RWPE2 (cell line): ENCODE measurements at places on chromosomes 6 and 20.

DNA sequence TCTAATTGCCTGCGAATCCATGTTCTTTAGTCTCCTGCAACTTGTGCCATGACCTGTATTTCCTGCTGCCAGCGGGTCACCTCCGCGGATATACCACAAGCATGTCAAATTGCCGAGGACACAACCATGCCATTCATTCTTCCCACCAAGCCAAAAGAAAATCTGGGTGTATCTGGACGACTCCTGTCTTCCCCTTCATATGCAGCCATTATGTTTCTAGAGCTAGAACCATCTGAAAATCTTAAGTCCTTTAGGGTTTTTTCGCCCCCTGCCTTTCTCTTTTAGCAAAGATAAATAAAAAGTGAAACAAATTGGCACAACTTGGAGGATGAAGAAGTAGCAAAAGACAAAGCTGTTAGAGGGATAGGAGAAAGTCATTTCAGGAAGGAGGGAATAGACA is 242.6 kb downstream of the ARID1B start:
- no peak for DNase-seq

GRCh38 chr6:3433005-3433404 is 23.8 kb downstream of the SLC22A23 start:
- no peak for DNase-seq

GRCh38 chr6:16337295-16337975 is 99.0 kb downstream of the GMPR start:
- DNase-seq, result no peak

GRCh38 chr6:108801366-108801765 is 46.9 kb upstream of the ARMC2 start:
- DNase-seq, result no peak

DNA sequence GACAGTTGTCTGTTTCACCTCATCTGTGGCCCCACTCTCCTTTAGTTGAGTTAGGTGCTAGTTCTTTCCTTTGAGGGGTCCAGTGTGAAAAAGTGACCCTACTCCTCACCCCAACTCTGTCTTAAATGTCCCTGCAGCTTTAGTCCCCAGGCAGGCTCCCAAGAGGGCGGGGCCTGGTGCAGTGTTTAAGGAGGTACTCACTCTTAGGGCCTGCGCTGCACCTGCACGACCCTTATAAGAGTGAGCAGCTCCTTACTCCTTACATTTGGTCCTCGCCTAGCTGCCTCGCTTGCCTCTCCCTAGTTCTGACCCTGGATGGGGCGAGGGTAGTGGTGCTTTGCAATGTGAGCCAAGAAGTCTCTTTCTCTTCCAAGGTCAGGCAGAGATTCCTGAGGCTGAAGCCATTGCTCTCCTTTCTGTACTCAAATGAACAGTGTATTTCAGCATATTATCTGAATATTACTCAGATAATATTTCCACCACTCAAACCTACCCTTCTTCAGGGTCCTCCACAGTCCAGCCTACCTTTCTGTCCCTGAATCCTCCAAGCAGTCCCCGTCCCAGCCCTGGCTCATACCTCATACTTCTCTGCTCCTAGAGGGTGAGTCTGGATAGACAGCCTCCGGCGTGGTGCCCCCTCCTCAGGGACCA is 11.9 kb upstream of the VEGFA start:
- no peak for DNase-seq

GRCh38 chr6:29847871-29848630 is 20.4 kb downstream of the HLA-G start:
- DNase-seq, result no peak

DNA sequence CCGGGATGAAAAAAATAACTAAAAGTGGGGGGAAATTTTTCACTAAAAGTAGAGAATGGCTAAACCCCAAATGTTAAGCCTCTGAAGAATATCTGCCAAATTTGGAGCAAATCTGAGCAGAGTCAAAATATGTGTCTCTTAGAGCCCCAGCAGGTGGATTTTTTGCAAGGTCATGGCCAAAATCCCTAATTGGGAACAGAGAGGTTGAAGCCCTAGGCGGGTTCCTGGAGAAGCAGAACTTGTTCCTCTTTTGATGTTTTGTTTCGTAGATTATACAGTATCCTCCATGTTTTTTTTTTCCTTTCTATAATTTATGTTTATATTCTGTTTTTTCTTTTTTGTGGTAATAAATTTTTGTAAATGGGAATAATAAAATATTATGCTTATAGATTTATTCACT is 94.4 kb downstream of the PLCB4 start:
- no peak for DNase-seq

- DNase-seq, result no peak
These were observed 29.3 kb upstream of the SLC23A2 start for GRCh38 chr20:5030348-5031205.

GRCh38 chr20:57061051-57061900 is 205.2 kb downstream of the BMP7 start:
- DNase-seq, result peak; percentile 80

DNA sequence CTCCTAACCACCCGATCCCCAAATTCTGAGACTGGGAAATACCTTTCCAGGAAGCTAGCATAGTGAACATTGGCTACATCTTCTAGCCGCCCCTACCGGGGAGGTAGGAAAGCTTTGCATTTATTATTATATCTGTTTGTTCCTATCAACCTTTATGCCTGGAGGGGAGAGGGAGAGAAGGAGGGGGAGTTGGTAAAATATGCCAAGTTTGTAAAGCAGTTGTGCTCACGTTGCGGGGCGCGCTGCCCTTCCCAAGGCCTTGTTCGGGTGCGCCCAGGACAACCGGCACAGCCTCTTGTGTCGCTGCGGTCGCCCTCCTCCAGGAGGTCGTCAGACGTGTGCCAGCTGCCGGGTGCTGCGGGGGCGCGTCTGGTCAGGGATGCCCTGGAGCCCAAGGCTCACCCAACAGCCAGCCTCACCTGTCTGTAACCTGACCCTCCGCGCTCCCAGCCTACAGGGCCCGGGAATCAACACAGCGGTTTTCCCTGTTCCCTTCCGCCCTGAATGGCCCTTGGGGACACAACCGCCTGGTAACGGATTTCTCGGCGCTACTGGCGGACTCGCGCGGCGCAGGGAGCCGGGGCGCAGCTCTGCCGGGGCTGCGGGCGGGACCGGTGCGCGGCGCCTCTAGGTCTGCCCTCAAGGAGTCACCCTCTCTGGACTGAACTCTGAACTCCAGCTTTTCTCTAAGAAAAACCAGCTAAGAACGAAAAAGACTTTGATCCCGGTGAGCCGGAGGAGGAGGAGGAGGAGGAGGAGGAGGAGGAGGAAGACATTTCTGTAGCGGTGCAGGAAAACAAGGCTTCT is 1.1 kb upstream of the OVOL2 start:
- DNase-seq, result no peak

DNA sequence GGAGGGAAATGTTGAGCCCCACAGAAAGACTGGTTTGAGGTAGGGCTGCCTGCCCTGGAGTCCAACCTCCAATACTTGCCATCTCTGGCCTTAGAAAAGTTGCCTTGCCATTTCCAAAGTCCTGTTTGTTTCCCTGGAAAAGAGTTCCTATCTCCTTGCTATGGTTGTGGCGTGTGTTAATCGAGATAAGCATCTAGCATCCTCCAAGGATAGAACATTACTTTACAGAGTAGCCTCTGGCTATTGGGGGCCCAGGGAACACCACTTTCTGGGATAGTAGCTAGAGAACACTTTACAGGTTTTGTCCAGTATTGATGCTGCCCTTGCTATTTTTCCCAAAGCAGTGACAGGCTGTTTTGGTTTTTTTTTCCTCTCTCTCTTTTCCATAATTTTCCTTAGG is 57.4 kb upstream of the SASH1 start:
- no peak for DNase-seq

DNA sequence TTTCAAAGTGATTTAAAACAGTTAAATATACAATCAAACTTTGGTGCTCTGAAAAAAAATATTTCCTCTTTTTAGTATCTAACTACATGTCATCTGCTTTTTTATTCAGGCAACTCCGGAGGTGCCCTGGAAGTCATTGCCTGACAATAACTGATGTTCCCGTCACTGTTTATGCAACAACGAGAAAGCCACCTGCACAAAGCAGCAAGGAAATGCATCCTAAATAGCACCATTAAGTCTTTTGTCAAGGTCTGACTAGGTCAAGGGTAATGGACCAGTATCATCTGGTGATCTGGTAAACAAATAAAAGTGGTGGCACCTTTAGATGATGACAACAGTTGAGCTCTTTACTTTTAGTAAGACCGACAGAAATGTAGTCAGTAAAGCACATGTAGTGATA is 13.2 kb downstream of the FAM229B start:
- DNase-seq, result no peak

GRCh38 chr6:143336446-143337152 is 113.9 kb downstream of the ADAT2 start:
- DNase-seq, result no peak

- DNase-seq, result no peak
These were observed 12.5 kb downstream of the ALDH8A1 start for GRCh38 chr6:134937426-134937825.

- DNase-seq, result no peak
These were observed 26.2 kb upstream of the MRPS18A start for GRCh38 chr6:43713643-43714310.

DNA sequence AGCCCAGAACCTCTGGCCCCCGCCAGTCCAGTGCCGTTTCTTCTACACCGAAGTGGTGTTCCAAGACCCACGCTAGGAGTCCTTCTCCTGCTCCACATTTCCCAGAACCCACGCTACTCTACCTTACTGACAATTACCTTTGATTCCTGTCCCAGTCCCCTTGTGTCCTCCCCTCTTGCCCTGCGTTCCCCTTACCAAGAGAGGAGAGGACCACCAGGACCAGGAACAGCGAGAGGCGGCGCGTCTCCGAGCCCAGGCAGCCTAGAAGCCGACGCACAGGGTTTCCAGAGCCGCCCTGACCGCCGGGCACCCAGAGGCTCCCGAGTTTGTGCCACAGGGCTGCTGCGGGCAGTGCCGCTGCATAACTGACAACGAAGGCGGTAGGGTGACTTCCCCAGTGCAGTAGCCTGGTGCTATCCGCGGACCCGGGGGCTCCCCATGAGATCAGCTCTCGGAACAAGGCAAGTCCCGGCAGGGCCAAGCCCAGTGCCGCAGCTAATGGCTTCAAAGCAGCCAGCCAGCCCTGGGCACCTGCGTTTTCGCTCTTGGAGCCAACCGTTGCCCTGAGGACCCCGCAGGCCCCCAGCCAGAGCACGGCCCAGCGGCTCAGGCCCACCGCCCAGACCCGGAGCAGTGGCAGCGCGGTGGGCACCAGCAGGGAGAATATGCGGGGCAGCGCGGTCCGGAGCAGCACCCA is 512 bp downstream of the TAP1 start:
- no peak for DNase-seq

- peak; percentile 89 for DNase-seq
These were observed 929 bp downstream of the CDH22 start for GRCh38 chr20:46307139-46307998.

DNA sequence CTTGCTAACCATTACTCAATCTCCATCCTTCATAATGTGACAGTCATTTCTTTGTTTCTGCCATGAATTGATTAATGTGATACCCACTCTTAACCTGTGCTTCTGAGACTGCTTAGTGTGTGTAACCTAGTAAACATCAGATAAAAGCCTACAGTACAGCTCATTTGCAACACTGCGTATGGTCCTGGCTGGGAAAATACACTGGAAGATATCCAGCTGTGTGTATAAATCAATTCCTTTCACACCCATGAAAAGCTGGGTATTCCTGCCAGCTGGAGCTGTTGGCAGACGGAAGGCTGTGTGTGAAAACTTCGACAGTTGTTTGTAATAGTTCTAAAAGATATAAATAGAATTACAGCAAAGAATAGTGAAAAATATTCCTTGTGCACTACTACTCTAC is 509.2 kb downstream of the FRK start:
- DNase-seq, result no peak

DNA sequence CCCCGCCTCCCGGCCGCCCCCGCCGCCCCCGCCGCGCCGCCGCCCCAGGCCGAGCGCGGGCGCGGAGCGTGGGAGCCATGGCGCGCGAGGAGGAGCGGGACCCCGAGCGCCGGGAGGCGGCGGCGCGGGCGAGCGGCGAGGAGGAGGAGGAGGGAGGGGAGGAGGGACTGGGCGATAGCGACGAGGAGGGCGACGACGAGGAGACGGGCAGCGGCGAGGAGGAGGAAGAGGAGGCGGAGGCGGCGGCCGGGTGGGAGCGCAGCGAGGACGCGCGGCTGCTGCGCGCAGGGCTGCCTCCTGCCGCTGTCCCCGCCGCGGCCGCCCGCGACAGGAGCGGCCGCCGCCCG is at the start of gene SLC24A3:
SLC24A3 (plus strand) TSS at position 174 of the 347 bp plus-strand sequence.
- no peak for DNase-seq

GRCh38 chr6:140319209-140319608 is 944.8 kb upstream of the CITED2 start:
- DNase-seq, result no peak

DNA sequence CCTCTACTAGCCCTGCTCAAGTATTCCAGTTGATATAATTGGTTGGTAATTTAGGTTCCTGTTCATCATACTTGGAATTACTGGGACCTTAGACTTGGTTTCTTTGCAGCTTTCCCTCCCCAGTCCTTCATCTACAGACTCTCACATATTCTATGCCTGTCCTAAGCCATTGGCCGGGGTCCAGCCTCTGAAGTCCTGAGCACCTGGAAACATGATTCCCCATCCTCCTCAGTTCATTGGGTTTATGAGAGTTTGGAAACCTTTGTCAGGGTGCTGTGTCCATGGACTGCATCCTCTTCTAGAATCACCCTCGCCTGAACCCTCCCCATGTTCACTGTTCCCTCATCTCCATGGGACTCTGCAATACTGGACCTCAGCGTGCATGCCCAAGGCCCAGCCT is 8.8 kb downstream of the GSTA2 start:
- no peak for DNase-seq

DNA sequence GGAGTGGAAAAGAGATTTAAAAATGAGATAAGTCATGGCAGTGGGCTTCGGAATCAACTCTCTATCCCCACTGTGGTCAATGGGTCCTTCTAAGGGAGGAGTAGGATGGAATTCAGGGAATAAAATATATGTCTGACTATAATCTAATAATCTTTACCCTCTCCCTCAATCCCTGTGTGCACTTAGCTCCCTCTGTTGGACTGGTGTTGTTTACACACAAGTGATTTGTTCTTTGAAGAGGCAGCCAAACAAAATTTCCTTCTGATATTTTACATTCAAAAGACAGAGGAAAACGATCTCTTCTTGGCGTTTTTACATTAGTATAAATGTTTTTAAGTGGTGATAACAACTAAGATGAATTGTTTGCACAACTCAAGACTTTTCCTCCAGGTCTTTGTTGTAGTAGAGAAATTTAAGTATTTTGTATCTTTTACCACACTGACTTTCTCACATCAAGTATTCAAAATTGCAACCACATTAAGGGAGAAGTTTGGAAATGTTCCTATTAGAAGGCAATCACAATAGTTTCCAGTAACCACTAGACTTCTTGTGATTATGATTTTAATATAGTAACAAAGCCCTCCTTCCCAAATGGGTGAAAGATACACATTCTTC is 317.8 kb downstream of the CENPW start:
- DNase-seq, result no peak

GRCh38 chr6:139369568-139370282 is 4.7 kb downstream of the CITED2 start:
- no peak for DNase-seq
